ENCODE measurements at places on chromosomes 1 and 21.

DNA sequence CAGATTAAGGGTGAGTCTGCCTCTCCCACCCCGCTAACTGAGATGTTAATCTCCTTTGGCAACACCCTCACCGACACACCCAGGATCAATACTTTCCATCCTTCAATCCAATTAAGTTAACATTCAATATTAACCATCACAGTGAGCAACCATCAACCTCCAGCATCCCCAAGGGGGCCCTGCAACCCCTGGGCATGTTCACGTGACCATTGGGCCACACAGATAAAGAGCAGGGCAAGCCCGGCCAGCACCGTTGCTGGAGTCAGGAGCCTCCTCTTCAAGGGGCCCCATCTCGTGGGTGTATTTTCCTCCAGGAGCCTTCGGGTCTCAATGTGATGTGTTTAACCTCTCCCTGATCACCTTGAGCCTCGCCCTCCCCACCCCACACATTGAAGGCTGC lies 8.0 kb upstream of the GPR157 start:
- no peak for DNase-seq

- peak; percentile 34 for DNase-seq
Measured at GRCh38 chr1:159077120-159077961, 775 bp upstream of the AIM2 start.

DNA sequence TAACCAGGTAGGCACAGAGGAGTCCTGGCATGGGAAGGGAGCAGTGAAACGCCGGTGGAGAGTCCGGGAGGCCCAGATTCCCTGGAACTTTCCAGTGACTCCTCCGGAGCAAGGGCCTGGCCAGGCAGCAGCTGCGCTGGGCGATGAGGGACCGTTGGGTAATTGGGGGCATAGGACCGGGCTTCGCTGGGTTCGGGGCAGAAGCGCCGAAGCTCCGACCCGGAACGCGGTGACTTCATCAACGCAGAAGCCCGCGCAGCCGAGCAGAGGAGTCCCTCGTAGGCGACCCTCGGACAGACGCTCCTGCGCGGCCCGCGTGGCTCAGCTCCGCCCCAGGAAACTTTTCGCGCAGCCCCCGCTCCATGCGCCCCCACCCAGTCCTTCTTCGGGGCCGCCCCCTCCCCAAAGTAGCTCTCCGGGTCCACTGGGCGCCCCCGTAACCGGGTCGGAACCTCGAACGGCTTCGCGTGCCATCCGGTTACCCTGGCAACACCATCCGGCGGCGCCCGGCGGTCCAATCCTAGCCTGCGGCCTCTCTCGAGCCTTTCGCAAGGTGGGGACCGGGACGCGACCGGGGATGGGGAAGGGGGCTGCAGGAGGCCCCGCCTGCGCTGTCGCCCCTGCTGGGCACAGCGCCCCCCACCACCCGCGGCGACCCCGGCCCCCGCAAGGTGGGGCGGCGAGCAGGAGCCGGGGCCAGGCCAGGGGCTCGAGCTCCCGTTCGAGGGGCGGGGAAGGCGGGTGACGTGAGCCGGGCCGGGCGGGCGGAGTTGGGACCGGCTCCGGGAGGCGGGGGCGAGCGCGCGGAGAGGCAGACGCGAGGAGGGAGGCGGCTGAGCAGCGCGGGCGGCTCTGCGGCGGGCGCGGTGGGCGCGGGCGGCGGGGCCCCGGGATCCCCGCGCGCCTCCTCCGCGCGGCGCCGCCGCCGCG lies at the start of gene AJAP1:
TSS of gene AJAP1 (plus strand) at position 814 of the 930 bp plus-strand sequence. CDS start 817 bp downstream, outside the sequence.
- no peak for DNase-seq

DNA sequence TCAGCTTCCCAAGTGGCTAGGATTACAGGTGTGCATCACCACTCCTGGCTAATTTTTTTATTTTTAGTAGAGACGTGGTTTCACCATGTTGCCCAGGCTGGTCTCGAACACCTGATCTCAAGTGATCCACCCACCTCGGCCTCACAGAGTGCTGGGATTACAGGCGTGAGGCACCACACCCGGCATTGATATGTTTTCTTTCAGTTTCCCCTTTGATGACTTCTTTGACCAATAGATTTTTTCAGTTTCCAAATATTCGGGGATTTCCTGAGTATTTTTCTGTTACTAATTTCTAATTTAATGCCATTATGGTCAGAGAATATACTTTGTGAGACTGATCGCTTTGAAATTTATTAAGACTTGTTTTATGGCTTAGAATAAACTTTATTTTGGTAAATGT lies 406.1 kb downstream of the RYR2 start:
- DNase-seq: no peak

Data from activated naive CD8-positive, alpha-beta T cell treated with anti-CD3 and anti-CD28 coated beads, Interleukin-2, amount 50 U/mL, for 16 hours (primary cell).